ENCODE measurements at places on chromosomes 5 and 9. TPM values are rescaled to one million over a fixed set of nuclear protein-coding genes. Genes with fewer than 3 reads are reported as not detected.

Gene DBH
- total RNA-seq: not detected

Gene PCDHB3
- total RNA-seq: 2.3 TPM

Gene COL15A1
- not detected for total RNA-seq

Gene IL4
- not detected for total RNA-seq

Gene PGM5
- not detected for total RNA-seq

Gene OMD
- not detected for total RNA-seq

Gene MRPL36
- 67.3 TPM for total RNA-seq

Gene ALDOB
- total RNA-seq: not detected

Gene CCNI2
- total RNA-seq: 0.57 TPM

Gene NSG2
- not detected for total RNA-seq

Gene TNFSF15
- total RNA-seq: not detected

Gene PAX5
- total RNA-seq: 0.75 TPM

Gene ADAMTSL2
- 0.61 TPM for total RNA-seq

Gene PTPA
- total RNA-seq: 145 TPM

Gene ADAMTS12
- 6.2 TPM for total RNA-seq

Gene SMIM32
- total RNA-seq: 0.13 TPM

Gene ZCCHC7
- 20.3 TPM for total RNA-seq

Gene LPAR1
- 0.99 TPM for total RNA-seq

Gene TRIM7
- total RNA-seq: not detected

Gene SLC22A4
- 0.70 TPM for total RNA-seq

Gene ZFAND5
- total RNA-seq: 304 TPM

Gene CYFIP2
- 84.5 TPM for total RNA-seq

Gene GADD45G
- total RNA-seq: 6.8 TPM

Gene HK3
- not detected for total RNA-seq

Gene GABRA1
- not detected for total RNA-seq

Gene DENND1A
- 18.0 TPM for total RNA-seq

Gene MARCHF3
- total RNA-seq: 17.7 TPM

Gene PALM2AKAP2
- 4.0 TPM for total RNA-seq

Gene LMAN2
- total RNA-seq: 105 TPM

Gene ANKRD55
- total RNA-seq: not detected

Gene SPTLC1
- 73.5 TPM for total RNA-seq

Gene ASS1
- 122 TPM for total RNA-seq

Gene ADGRV1
- 55.4 TPM for total RNA-seq

Gene DAB2IP
- 22.0 TPM for total RNA-seq

Gene ORM1
- total RNA-seq: 4.4 TPM

Gene FOXD4L3
- not detected for total RNA-seq
